ENCODE measurements at places on chromosomes 5 and 9. TPM values are rescaled to one million over a fixed set of nuclear protein-coding genes. Genes with fewer than 3 reads are reported as not detected.

Gene SLC6A3
- total RNA-seq: not detected

DNA sequence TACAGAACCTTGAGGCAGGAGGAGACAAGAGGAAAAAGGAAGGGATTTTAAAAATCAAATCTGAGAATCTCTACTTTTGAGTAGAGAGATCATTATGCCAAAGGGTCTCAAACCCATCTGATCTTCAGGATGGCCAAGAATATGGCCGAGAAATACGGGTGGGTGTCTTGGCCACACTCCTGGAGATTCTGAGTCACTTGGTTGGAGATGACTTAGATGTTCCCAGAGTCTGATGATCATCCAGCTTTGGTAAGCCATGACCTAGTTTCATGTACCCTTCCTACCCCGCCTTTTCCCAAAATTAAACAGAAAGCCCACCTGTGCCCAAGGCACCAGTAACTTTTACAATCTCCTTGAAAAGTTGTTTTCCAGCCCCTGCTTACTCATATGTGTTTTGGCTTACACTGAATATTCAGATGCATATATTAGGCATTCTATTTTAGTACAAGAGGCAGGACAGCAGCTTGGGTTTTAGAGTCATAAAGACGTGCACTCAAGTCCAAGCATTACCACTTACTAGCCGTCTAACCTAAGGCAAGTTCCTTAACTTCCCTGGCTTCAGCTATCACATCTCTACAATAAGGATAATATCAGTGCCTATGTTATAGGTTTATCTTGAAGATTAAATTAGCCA lies 167.0 kb upstream of the GPR151 start:
- no peak overlapping the region for H3K4me3 ChIP-seq
- H3K27ac ChIP-seq: no peak overlapping the region
- H3K27me3 ChIP-seq: no peaks in the 10 kb centered on the region
- no peaks in the 10 kb centered on the region for H3K36me3 ChIP-seq

Gene C5orf58
- not detected for total RNA-seq

GRCh38 chr5:73625372-73625943 lies 538 bp upstream of the ARHGEF28 start:
- no peaks in the 10 kb centered on the region for H3K4me1 ChIP-seq
- no peaks in the 10 kb centered on the region for H3K36me3 ChIP-seq
- H3K27ac ChIP-seq: no peak overlapping the region
- peak overlapping the region; percentile 5 for H3K4me3 ChIP-seq
- peaks cover 51% of the 10 kb centered on the region for H3K27me3 ChIP-seq
- no peak for DNase-seq

GRCh38 chr5:117204926-117205869 lies 630.6 kb upstream of the SEMA6A start:
- no peak overlapping the region for H3K27ac ChIP-seq
- no peaks in the 10 kb centered on the region for H3K27me3 ChIP-seq
- DNase-seq: no peak
- H3K4me1 ChIP-seq: no peaks in the 10 kb centered on the region
- H3K36me3 ChIP-seq: no peaks in the 10 kb centered on the region
- H3K4me3 ChIP-seq: no peak overlapping the region

Gene EGFL7
- 0.25 TPM for total RNA-seq

Data from activated naive CD4-positive, alpha-beta T cell treated with anti-CD3 and anti-CD28 coated beads for 36 hours (primary cell).